ENCODE measurements at places on chromosomes 7 and 10.

- DNase-seq, result no peak
These were observed 38.7 kb downstream of the RGS10 start for GRCh38 chr10:119503821-119504220.

- DNase-seq, result no peak
These were observed 7.2 kb upstream of the CAV1 start for GRCh38 chr7:116517626-116518025.

DNA sequence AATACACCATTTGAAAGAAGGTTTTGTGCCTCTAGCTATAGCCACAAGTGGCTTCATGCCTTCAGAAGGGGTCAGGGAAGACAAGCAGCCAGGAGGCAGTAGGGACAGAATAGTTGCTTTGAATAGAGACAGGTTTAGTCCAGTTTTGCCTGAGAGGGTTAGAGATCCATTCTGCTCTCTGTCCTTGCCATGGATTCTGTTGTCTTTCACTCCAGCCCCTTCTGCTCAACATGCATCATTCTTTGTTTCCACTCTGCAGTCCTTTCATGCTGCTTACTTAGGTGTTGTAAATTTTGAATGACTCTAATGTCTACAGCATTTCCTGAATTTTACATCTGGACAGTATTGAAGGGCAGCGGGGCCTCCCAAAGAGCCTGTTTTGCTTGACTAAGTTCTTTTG is 60.3 kb downstream of the CNTNAP2 start:
- DNase-seq, result no peak

DNA sequence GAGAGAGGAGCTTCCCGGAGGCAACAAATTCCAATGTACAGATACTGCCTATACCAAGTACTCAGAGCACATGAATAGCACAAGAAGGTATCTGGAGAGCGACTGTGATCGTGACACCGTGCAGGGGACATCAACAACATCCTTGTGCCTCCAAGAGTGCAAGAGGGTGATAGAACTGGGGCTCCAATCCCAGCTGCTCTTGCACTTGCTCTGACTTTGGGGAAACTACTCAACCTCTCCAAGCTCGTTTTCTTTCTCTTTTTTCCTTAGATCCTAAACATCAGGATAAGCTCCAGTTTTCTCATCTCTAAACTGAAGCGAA is 12.1 kb downstream of the RFC2 start:
- no peak for DNase-seq

DNA sequence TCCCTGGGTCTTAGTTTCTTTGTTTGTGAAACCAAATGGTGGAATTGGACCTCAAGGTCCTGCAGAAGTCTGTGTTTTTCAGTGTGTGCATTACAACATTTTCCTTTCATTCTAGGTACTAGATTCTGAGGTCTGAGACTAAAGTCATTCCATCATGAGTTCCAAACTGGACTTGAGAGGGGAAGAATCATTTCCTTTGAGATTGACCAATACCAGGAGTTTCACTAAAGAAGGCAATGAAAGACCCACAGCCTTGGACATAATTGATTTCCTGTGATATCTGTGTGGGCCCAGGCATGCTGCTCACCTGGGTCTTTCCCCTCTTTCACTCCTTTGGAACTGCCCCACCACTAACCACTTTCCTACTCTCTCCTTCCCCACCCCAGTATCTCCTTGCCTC is 18.2 kb downstream of the TAS2R41 start:
- no peak for DNase-seq

GRCh38 chr10:126754966-126755365 is 84.5 kb upstream of the C10orf90 start:
- no peak for DNase-seq

GRCh38 chr7:70416347-70416985 is 715.5 kb upstream of the GALNT17 start:
- no peak for DNase-seq

DNA sequence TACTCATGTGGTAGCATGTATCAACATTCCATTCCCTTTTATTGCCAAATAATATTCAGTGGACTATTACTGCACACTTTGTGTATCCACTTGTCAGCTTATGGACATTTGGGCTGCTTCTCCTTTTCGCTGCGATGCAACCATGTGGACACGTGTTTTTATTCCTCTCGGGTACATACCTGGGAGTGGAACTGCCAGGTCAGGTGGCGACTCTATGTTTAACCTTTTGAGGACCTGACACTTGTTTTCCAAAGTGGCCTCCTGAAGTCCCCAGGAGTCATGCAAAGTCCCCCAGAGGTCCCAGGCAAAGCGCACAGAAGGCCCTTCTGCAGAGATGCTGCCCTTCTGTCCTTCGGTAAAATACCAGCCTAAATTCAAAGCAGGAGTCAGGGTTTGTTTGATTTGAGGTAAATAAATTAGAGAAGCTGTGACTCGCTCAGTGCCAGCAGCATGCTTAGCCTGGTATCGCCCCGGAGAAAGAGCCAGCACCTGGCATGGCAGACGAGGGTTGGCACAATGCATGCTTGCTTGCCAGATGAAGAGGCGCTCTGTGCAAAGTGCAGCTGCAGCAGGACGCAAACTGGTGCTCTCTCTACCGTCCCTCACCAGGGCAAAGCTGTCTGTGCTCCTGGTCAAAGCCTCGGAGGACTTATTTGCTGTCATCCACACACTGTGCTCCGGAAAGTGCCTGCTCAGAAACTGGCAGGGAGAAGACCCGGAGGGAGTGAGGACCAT is 37.8 kb downstream of the HIPK2 start:
- DNase-seq, result peak; percentile 77

DNA sequence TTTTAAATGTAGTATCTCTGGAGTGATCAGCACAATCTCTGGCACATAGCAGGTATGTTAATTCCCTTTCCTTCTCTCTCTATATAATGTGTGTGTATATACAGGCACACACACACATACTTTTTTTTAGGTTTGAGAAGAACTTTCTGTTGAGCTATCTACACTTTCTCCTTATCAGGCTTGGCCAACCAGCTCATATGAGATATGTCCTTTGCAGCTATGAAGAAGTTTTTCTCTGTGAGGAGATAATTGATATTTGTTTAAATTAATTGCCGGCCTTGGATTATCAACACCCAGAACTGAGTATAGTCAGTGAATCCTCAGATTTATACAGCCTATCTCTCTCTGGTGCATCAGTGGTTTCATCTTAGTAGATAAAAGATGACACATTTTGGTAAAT is 2.3 kb upstream of the MCU start:
- DNase-seq, result no peak

DNA sequence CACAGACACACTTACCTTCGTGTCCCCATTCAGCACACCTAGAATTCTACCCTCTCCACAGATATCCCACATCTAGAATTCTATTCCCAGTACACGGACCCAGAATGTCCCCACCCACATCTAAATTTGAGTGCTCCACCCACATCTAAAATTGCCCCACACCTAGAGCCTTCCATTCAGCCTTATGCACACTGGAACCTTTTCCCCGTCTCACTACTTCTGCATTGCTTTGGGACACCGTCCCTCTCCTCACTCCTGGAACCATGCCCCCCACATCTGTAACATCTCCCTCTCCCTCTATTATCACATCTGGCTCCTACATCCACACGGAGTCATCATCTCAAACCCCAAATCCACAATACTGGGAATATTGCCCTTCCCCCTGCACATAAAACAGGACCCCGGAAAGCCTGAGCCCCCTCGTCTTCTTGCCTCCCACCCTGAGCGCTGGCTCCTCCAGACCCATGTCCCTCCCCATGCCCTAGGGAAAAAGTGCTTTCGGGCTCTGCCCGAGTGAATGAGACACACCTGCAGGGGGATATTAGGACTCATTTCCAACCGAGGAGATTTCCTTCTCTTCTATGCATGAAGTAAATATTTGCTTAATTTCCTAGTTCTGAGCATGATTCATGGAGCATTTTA is 125.8 kb upstream of the UNC5B start:
- no peak for DNase-seq

GRCh38 chr10:103884681-103885139 is 29.3 kb upstream of the SH3PXD2A start:
- peak; percentile 74 for DNase-seq

- DNase-seq, result no peak
These were observed 254.6 kb downstream of the OTUD1 start for GRCh38 chr10:23693501-23693901.

- no peak for DNase-seq
These were observed 39.2 kb downstream of the MPLKIP start for GRCh38 chr7:40095230-40095629.

- no peak for DNase-seq
These were observed 187.9 kb upstream of the IMMP2L start for GRCh38 chr7:111750228-111750627.

DNA sequence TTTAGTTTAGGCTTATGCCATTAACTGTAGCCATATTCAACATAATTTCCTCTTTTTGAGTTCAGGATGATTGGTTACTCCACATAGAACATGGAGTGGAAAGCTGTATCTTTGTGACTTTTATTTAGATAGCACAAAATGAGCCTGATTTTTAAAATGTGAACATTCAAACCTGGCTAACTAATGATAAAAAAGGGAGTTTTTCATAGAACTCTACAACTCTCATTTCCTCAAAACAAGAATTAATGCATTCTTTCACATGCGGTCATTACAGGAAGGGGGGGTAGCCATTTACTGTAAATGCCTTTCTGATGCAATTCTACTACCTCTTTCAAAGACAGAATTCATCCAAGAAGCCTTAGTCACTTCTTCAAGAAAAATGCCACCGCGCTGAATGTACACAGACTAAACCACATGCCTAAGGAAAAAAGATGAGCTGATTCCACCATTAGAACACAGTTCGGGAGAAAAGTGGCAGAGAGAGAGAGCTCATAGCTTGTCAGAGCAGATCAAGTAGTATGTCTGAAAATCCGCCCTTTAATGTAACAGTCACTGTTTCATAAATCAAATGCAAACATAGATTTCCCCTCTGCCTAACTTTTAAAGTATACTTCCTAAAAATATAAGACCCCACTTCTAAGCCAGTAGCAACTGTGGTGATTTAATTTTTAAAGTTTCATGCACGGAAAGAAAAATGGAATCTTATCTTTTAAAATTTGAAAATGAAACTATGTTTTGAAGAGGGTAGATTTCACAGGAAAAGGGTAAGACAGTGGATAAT is 226.4 kb upstream of the KLF14 start:
- DNase-seq, result no peak

DNA sequence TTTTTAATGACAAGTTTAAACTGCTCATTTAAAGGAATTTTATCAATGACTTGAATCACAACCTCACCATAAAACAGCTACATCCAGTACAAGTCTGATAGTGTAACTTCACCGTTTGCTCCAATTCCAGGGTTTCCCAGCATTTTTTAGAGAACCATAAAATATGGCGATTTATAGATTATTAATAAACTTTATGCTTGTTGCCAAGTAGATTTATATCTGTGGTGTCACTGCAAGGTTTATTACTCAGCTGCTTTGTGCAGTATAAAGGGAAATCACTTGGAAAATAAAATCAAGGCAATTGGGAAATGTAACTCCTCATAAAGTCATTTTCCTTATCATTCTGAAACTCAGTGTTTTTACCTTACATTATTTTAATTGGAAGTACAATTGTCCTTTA is 64.0 kb upstream of the ADAM12 start:
- no peak for DNase-seq

DNA sequence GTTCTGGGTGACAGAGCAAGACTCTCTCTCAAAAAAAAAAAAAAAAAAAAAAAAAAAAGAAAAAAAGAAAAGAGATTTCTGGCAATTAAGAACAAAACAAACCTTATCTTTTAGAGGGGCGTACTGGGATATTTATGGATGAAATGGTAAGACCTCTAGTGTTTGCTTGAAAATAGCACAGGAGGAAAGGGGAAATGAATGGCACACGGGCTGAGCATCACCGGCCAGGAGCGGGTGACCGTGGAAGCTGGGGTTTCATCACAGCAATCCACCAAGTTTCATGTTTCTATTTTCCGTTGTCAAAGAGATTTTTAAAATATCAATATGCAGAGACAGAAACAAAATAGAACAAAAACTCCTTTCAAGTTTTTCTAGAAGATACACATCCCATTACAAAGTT is 105.6 kb downstream of the SVIL start:
- DNase-seq, result no peak

- no peak for DNase-seq
These were observed 70.4 kb downstream of the CDH23 start for GRCh38 chr10:71467161-71467560.

GRCh38 chr7:151549644-151550043 is 29.9 kb upstream of the RHEB start:
- no peak for DNase-seq

DNA sequence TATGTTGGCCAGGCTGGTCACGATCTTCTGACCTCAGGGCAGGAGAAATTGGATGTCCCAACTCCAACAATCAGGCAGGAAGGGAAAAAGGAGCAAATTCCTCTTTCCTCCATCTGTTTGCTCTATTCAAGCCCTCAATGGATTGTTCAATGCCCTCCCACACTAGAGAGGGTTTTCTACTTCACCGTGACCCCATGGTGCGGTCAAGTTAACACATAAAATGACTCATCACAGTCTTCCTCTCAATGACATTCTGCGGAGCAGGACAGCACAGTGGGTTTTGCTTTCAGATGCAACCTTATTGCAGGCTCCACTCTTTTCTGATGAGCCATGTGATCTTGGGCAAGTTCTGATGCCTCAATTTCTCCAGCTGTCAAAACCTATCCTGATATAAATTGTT is 364.9 kb downstream of the ANKRD30A start:
- DNase-seq, result no peak

DNA sequence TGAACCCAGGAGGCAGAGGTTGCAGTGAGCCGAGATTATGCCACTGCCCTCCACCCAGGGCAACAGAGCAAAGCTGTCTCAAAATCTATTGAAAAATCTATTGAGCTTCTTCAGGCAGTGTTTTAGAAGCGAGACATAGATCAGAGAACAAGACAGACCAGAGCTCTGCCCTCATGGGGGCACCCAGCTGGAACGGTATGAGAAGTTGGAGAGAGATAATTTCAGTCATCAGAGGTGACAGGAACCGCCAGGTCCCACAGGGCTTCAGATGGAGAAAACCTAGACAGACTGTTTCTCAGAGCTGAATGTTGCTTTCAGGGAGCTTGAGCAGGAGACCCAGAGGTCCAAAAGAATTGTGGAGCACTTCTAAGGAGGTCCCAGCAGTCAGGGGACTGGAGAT is 14.2 kb upstream of the GTF2IRD1 start:
- no peak for DNase-seq

DNA sequence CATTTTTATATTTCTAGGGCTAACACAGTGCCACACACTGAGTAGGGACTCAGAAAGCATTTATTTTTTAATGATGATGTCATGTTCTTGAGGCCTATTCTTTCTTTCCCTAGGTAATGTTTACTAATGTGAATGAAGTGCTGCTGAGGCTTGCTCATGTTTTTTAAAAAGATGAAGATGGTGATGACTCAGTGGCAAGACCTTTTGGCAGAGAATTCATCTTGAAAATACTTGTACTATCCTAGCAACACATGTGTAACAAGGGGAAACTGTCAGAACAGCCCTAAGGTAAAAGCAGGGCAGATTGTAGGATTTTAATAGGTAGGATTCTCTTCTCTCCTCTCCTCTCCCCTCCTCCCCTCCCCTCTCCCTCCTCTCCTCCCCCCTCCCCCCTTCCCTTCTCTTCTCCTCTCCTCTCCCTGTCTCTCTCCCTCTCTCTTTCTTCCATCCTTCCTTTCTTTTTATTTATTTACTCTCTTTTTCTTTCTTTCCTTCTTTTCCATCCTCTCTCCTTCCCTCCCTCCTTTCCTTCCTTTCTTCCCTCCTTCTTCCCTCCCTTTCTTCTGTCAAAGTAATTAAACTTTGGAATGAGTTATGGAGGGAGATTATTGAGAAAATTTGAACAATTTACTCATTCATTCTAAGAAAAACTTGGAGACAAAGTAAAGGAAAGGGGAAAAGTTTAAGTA is 75.3 kb downstream of the ZNF92 start:
- no peak for DNase-seq
